ENCODE measurements at places on chromosomes 11 and 22.

DNA sequence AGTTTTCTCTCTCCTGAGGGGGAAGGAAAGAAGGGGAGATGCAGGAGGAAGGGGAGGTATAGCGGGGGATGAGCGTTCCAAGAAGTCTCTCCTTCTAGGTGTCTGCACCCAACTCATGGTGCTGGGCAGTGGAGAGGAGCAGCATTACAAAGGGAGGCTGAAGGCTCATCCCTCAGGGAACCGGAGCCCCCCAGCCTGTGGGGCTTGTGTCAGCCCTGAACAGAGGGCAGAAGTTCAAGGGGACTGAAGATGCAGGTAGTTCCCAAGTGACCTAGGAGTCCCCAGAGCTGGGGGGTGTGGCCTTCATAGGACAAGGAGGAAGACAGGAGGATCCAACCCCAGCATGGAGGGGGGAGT, 1.8 kb downstream of the C11orf68 start:
- peaks cover 4% of the 10 kb centered on the region for H3K4me1 ChIP-seq
- H3K36me3 ChIP-seq = peaks cover 3% of the 10 kb centered on the region
- DNase-seq = no peak

DNA sequence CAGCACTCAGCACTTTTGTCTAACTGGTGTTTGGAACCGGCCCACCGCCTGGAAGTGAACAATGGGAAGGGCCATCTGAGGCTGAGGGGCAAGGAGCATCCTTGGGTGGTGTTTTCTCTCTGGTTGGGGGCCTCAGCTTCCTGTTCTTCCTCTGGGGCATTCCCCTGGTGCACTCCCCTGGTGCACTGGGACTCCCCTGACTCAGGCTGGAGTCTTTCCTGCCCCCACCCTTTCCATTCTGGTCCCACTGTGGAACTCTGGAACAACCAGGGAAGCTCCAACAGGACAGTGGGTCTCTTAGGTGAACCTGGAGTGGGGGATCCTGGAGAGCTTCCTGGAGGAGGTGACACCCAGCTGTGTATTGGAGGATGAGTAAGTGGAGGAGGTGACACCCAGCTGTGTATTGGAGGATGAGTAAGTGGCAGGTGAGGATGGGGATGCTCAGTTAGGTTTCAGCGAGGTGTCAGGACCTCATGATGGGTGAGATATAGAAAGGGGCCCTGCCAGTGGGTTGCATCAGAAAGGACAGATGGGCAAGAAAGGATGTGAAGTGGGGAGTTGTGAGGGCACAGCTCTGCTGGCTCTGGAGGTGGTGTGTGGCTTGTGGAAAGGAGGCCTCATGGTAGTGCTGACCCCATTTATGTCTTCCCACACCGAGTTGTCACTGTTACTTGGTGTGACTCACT, 132.1 kb downstream of the OSBP2 start:
- no peaks in the 10 kb centered on the region for H3K4me1 ChIP-seq
- no peak overlapping the region for H3K27ac ChIP-seq
- DNase-seq = no peak
- peaks cover 33% of the 10 kb centered on the region for H3K27me3 ChIP-seq

GRCh38 chr11:124768914-124769313, 6.8 kb upstream of the ESAM start:
- H3K27ac ChIP-seq = no peak overlapping the region
- no peak for DNase-seq
- H3K27me3 ChIP-seq = no peaks in the 10 kb centered on the region

DNA sequence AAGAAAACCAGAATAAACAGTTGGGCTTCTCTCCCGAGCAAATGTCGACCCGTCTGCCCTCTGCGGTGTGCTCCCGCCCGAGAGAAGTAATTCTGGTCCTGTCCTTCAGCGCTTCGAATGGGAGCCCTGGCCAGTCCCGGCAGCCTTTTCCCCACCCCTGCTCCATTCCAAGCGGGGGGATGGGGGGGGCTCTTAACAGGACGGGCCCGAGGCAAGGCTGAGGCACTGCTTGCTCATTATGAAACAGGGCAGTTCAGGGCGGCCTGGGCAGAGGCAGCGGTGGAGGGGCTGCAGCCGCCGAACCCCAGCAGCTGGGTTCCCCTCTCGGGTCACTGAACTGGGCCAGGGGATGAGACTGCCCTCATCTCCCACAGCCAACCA, 9.1 kb downstream of the BACE1-AS start:
- peaks cover 44% of the 10 kb centered on the region for H3K4me1 ChIP-seq
- H3K36me3 ChIP-seq = no peaks in the 10 kb centered on the region
- H3K4me3 ChIP-seq = no peak overlapping the region
- peak; percentile 63 for DNase-seq
- no peaks in the 10 kb centered on the region for H3K27me3 ChIP-seq
- peak overlapping the region; percentile 73 for H3K27ac ChIP-seq

GRCh38 chr11:74639533-74639932, 47.2 kb downstream of the POLD3 start:
- no peaks in the 10 kb centered on the region for H3K4me1 ChIP-seq
- DNase-seq = no peak
- no peak overlapping the region for H3K27ac ChIP-seq
- no peak overlapping the region for H3K4me3 ChIP-seq
- H3K36me3 ChIP-seq = peaks cover 9% of the 10 kb centered on the region
- no peaks in the 10 kb centered on the region for H3K27me3 ChIP-seq

- peak overlapping the region; percentile 3 for H3K27ac ChIP-seq
- no peak for DNase-seq
- no peaks in the 10 kb centered on the region for H3K27me3 ChIP-seq
- no peaks in the 10 kb centered on the region for H3K36me3 ChIP-seq
- H3K4me3 ChIP-seq = no peak overlapping the region
- H3K4me1 ChIP-seq = peaks cover 31% of the 10 kb centered on the region
Measured at GRCh38 chr11:119262668-119263351, 54.1 kb downstream of the MCAM start.

GRCh38 chr22:19412478-19412877, 19.1 kb downstream of the HIRA start:
- H3K27ac ChIP-seq = no peak overlapping the region
- H3K27me3 ChIP-seq = no peaks in the 10 kb centered on the region
- no peaks in the 10 kb centered on the region for H3K36me3 ChIP-seq
- no peak for DNase-seq

DNA sequence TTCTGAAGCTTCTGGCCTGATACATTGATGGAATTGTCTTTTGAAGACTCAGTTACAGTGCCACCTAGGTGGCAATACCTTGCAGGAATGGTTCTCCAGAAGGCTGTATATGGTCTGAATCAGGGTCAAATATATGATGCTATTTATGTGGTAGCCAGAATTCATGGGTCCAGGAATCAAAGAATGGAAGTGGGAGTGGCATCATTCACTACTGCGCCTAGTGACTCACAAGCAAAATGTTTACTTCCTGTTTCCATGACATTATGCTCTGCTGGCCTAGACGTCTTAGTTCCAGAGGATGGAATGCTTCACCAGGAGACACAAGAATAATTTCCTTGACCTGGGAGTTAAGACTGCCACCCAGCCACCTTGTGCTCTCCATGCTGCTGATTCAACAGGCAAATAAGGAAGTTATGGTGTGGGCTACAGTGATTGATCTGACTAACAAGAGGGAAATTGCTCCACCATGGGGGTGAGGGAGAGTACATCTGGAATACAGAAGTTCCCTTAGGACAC, 491.8 kb downstream of the ETS1 start:
- H3K4me3 ChIP-seq = no peak overlapping the region
- H3K36me3 ChIP-seq = no peaks in the 10 kb centered on the region
- H3K27ac ChIP-seq = no peak overlapping the region
- H3K27me3 ChIP-seq = no peaks in the 10 kb centered on the region
- no peak for DNase-seq
- H3K4me1 ChIP-seq = no peaks in the 10 kb centered on the region

- DNase-seq = no peak
- H3K4me1 ChIP-seq = peaks cover 2% of the 10 kb centered on the region
- no peak overlapping the region for H3K4me3 ChIP-seq
- H3K36me3 ChIP-seq = no peaks in the 10 kb centered on the region
Measured at GRCh38 chr11:46265764-46266163, 11.7 kb upstream of the CREB3L1 start.

- no peak overlapping the region for H3K4me3 ChIP-seq
- H3K27me3 ChIP-seq = no peaks in the 10 kb centered on the region
- no peak for DNase-seq
Measured at GRCh38 chr11:35717043-35717442, 54.5 kb downstream of the TRIM44 start.

- no peak overlapping the region for H3K27ac ChIP-seq
- DNase-seq = no peak
- no peaks in the 10 kb centered on the region for H3K36me3 ChIP-seq
- peaks cover 6% of the 10 kb centered on the region for H3K4me1 ChIP-seq
- H3K27me3 ChIP-seq = no peaks in the 10 kb centered on the region
- H3K4me3 ChIP-seq = no peak overlapping the region
Measured at GRCh38 chr11:126405374-126405773, 49.9 kb downstream of the ST3GAL4 start.

DNA sequence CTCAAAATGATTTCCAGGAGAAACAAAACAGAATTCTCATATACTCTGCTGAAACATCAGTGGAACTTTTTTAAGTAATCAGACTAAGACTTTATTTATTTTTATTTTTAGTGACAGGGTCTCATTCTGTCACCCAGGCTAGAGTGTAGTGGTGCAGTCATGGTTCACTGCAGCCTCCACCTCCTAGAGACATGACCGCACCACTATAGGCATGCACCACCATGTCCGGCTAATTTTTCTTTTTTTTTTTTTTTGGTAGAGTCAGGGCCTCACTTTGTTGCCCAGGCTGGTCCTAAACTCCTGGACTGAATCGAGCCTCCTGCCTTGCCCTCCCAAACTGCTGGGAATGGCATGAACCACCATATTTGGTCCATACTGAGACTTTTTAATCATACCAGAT, 42.9 kb downstream of the PRDM10 start:
- no peak for DNase-seq
- no peaks in the 10 kb centered on the region for H3K27me3 ChIP-seq
- H3K4me1 ChIP-seq = no peaks in the 10 kb centered on the region
- H3K4me3 ChIP-seq = no peak overlapping the region

GRCh38 chr22:39699631-39700360, 129.2 kb downstream of the CACNA1I start:
- H3K4me3 ChIP-seq = no peak overlapping the region
- H3K27me3 ChIP-seq = no peaks in the 10 kb centered on the region
- no peaks in the 10 kb centered on the region for H3K36me3 ChIP-seq
- no peak for DNase-seq

- no peaks in the 10 kb centered on the region for H3K4me1 ChIP-seq
- H3K36me3 ChIP-seq = no peaks in the 10 kb centered on the region
- no peaks in the 10 kb centered on the region for H3K27me3 ChIP-seq
- H3K27ac ChIP-seq = no peak overlapping the region
- DNase-seq = no peak
Measured at GRCh38 chr11:35057926-35058668, 80.9 kb upstream of the CD44 start.

DNA sequence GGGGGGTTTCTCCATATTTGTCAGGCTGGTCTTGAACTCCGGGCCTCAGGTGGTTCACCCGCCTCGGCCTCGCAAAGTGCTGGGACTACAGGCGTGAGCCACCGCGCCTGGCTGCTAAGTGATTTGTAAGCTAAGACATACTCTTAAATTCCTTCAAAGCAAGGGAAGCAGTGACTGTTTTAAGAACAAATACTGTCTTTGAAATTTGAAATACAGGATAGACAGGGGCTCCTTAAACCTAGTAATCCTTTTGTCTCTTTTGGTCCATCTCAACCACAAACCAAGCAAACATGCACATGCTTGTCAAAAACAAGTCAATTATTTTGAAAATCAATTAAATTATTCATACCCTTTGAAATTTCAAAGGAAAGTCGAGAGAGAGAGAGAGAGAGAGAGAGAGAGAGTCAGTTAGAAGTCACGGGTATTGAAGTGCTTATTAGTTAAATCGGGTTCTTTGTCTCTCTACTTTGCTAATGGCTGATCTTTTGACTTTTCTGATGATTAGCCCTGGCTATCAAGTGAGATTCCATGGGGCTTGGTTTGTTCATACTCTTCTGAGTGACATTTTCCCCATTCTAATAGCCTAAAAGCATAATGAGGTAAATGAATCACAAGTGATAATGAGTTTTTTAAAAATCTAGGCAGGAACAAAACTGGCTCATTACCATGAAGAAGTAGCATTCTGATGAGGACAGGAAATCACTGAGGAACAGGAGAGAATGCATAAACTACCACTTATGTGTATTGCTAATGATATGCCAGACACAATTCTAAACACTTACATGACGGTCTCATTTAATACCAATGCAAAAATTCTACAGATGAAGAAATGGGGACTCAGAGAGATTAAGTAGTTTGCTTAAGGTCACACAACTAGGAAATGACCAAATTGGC, 48.0 kb downstream of the MCHR1 start:
- H3K4me1 ChIP-seq = peaks cover 13% of the 10 kb centered on the region
- no peaks in the 10 kb centered on the region for H3K27me3 ChIP-seq
- H3K27ac ChIP-seq = no peak overlapping the region
- H3K4me3 ChIP-seq = no peak overlapping the region
- no peaks in the 10 kb centered on the region for H3K36me3 ChIP-seq
- DNase-seq = no peak

DNA sequence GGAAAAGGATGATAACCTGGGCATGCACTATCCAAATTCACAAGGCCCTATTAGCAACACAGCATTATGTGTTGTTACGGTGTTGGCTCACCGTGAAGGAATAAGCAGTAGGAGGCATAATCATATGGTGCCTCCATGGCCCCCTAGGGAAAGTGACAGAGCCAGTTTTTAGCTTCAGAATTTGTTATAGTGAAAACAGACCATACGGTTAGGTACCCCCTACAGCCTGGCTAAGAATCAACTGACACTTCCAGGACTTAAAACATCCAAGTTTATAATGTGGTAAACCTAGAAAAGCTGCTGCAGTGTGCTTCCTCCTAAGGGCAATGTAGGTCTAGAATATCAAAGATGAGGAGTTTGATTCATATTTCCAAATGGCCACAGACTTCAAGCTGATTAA, 30.4 kb downstream of the KIF18A start:
- H3K27me3 ChIP-seq = no peaks in the 10 kb centered on the region
- H3K4me1 ChIP-seq = peaks cover 11% of the 10 kb centered on the region
- H3K4me3 ChIP-seq = no peak overlapping the region
- H3K36me3 ChIP-seq = peaks cover 2% of the 10 kb centered on the region

DNA sequence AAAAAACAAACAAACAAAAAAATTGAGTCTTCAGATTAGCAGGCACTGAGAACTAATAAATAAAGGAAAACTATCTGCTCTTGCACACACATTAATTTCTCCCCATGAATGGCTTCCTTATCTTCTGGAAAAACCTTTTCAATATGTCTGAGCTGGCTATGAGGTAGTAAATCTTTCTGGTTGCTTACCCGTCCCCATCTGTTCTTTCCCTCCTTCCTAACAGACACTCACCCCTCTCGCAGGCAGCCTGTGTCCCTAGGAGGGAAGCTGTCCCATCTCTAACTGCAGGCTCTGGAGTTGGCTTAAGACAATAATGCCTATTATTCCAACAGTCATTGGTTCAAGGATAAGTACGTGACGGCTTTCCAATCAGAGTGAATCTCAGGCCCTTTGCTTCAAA, 8.2 kb upstream of the SCUBE2 start:
- no peaks in the 10 kb centered on the region for H3K27me3 ChIP-seq
- H3K4me3 ChIP-seq = no peak overlapping the region
- no peak for DNase-seq
- no peaks in the 10 kb centered on the region for H3K4me1 ChIP-seq
- H3K36me3 ChIP-seq = no peaks in the 10 kb centered on the region

GRCh38 chr11:72352859-72353551, 81.3 kb downstream of the CLPB start:
- H3K36me3 ChIP-seq = no peaks in the 10 kb centered on the region
- H3K27me3 ChIP-seq = no peaks in the 10 kb centered on the region

- no peak for DNase-seq
- no peaks in the 10 kb centered on the region for H3K27me3 ChIP-seq
- H3K4me1 ChIP-seq = peaks cover 27% of the 10 kb centered on the region
- peak overlapping the region; percentile 38 for H3K27ac ChIP-seq
- H3K4me3 ChIP-seq = no peak overlapping the region
Measured at GRCh38 chr11:10029386-10030121, 264.5 kb downstream of the SBF2 start.
